Transverse colon (tissue), 4 donors: ENCODE measurements at places on chromosomes 2 and 18. TPM values are rescaled to one million over a fixed set of nuclear protein-coding genes. Genes with fewer than 3 reads are reported as not detected.

TPRKB gene
- 32.2 TPM for total RNA-seq

NCKAP5 gene
- total RNA-seq, result 5.9 TPM

SIX2 gene
- total RNA-seq, result not detected

HOXD4 gene
- 20.5 TPM for total RNA-seq

USP40 gene
- total RNA-seq, result 39.0 TPM

LHCGR gene
- not detected for total RNA-seq

CD207 gene
- total RNA-seq, result not detected

DCDC2C gene
- total RNA-seq, result not detected

SERPINB11 gene
- not detected for total RNA-seq

IL36RN gene
- not detected for total RNA-seq
